ENCODE measurements at places on chromosomes 16 and 17.
A peak's percentile ranks its signal among the peaks of the same experiment; 100 is the strongest.

DNA sequence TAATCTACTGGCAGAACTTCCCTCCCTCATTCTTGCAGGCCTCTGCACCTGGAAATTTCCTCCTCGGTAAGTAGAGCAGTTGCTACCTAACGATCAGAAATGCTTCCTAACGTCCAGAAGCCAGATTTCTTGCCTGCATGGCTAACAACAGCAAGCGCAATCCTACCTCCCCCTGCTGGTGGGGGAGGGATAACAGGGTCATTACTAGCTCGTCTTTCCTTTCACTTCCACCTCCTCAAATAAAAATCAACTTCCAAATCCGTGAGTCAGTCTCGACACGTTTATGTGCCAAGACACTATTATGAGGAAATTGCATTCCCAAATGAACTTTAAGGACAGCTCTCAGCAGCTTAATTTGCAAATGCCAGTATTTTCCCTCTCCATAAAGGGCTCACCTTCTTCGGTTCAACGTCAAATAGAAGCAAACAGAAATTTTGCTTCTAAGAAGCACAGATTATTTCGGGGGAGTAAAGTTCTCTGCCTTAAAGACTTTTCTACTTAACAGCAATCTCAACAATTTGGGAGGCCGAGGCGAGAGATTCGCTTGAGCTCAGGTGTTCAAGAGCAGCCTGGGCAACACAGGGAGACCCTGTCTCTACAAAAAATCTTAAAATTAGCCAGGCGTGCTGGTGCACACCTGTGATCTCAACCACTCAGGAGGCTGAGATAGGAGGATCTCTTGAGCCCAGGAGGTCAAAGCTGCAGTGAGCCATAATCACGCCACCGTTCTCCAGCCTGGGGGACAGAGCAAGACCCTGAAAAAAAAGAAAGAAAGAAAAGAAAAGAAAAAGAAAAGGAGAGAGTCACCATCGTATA lies 188.6 kb upstream of the PSMD7 start:
- DNase-seq: peak; percentile 15

DNA sequence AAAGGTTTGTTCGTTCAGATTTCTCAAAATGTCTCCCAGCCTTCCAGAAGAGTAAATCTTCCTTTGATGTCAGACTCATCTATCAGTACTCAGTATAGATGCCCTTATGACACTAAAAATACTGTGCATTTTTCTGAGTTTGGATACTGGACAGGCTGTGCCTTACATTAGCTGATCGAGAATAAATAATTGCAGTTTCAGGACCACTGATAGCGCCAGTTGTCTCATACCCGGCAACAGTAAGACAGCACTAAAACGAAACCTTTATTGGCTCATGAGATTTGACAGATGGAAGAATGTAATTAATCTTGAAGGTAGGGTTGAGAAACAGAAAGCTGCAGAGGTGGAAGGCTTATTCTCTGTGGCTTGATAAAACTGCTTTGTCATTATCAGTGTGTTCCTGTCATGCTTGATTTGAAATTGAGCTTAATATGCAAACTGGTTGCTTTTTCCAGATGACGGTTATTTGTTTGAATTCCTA lies 1.2 kb downstream of the ATP6V0A1 start:
- DNase-seq: no peak

DNA sequence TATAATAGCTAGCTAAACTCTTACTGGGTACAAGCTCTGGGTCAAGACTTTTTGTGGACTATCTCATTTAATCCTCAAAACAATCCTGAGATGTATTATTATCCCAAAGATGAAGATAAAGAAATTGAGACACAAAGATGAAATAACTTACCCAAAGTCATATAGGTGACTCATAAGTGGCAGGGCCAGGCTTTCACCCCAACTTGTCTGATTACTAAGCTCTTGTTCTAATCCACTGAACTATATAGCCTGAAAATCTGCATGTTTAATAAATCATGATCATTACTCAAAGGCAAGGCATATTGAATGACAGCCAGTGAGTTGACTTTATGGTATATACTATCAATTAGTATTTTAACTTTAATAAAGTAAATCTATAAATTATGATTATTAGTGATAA lies 77.4 kb downstream of the SKAP1 start:
- no peak for DNase-seq

- peak; percentile 22 for DNase-seq
Observed at GRCh38 chr17:29390851-29391631, 878 bp downstream of the TAOK1 start.

DNA sequence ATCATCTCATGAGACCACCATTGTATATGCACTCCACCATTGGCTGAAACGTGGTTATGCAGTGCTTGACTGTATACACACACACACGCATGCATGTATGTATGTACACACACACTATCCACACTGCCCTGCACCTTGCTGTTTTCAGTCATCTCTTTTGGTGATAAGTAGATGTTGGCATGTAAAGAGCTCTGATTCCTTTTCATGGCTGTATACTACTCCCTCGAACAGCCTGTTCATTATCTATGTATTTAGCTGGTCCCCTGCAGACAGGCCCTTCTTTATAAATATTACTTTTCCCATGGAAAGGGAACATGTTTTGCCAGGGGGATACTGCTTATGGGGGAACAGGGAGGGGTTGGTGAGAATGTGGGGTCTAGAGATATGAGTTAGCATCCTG lies 349.4 kb downstream of the FOXL1 start:
- no peak for DNase-seq

DNA sequence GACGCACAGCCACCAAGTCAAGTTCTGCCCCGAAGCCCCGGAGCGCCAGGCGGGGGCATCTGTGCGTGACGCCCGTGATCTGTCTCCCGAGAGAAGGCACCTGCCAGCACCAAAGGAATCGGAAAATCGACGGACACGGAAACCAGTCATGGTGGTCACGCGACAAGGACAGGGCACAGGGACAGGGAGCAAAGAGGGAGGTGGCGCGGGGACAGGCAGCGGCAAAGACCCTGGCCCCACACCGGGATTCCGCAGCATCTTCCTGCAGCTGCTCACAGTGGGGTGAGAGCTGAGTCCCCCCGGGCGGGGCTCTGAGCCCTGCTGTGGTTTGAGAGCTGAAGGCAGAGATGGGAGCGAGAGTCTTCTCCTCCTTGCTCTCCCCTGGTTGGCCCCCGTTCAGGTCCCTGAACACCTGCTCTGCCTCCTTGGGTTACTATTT lies 56.4 kb downstream of the ABR start:
- DNase-seq: peak; percentile 57
